Mammary epithelial cell (primary cell): ENCODE measurements at places on chromosomes 16 and 17. TPM values are rescaled to one million over a fixed set of nuclear protein-coding genes. Genes with fewer than 3 reads are reported as not detected.

CCR7 gene
- total RNA-seq: 0.17 TPM

MT2A gene
- total RNA-seq: 1,382 and 3,844 TPM in 2 replicates

MT3 gene
- total RNA-seq: not detected in 2 replicates

GNG13 gene
- total RNA-seq: not detected in 2 replicates

- no peak for DNase-seq
Measured at GRCh38 chr16:88400186-88400585, 17.4 kb downstream of the ZNF469 start.

DNA sequence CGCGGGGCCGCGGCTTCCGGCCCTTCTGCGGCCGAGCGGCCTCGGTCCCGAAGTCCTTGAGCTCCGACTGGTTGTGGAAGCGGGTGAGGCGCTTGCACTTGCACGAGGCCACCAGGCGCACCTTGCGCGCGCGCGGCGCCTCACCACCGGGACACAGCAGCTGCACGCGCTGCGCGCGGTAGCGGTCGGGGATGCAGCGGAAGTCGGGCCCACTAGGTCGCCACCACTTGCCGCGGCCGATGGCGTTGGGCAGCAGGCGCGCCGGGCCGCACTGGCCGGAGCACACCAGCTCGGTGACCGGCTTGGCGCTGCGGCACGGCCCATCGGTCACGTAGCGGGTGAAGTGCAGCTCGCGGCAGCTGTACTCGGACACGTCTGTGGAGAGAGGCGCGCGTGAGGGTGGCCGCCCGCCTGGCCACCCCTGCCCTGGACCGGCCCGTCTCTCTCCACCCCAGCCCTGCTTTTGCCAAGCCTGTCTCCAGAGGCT lies 3.2 kb downstream of the SOST start:
- DNase-seq: no peak

DNA sequence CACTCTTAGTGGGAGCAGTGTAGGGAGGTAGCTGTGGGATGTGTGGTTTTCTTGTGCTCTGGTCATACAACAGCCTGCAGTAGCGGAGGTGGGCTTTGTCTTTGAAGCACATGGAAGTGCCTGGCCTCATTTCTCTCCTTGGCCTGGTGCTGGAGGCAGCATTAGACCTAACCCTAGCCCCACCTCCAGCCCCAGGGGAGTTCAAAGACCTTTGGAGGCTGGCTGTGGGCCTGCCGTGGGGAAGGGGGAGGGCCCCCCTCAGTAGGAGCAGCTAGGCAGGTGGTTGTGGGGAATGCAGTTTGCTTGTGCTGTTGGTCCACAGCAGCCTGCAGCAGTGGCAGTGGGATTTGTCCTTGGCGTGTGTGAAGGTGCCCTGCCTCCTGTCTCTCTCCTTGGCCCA lies 91.7 kb downstream of the BCAS3 start:
- no peak for DNase-seq

- DNase-seq: no peak
Measured at GRCh38 chr16:77657016-77657415, 65.3 kb upstream of the NUDT7 start.

GRCh38 chr17:12627177-12627629 lies 38.5 kb upstream of the MYOCD start:
- DNase-seq: no peak
